Spinal cord (tissue), 10 donors: ENCODE measurements at places on chromosomes 2 and 18.
A peak's percentile ranks its signal among the peaks of the same experiment; 100 is the strongest.

- H3K36me3 ChIP-seq, result peaks cover 3% of the 10 kb centered on the region
- H3K27ac ChIP-seq, result no peak overlapping the region
- no peaks in the 10 kb centered on the region for H3K27me3 ChIP-seq
- DNase-seq, result no peak
Observed at GRCh38 chr18:76412010-76412817, 82.8 kb downstream of the ZNF516 start.

DNA sequence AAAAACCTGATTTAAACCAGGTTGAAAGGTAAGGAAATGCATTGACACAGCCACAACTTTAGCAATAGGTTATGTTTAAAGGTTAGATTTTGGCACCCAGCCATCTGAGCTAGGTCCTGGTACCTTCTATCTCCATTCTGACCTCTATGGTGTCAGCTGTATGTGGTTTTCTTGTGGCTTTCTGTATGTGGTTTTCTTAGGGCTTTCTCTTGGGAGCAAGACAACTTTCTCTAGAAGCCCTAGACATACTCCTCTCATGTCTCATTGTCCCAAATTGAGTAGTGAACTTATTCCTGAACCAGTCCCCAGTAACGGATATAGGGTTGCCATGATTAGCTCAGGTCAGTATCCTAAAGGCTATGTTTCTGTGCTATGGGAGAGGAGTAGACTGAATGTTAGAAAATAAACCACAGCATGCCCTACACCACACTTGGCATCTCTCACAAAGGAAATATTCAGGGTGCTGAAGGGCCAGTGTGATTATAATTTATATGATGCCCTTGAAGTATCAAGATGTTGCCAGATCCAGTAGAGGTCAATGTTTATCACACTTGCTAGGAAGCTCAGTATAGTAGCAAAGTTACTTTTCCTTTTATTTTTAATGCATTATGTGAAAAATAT is 176.1 kb downstream of the CAPN13 start:
- H3K36me3 ChIP-seq, result no peaks in the 10 kb centered on the region
- H3K4me1 ChIP-seq, result no peaks in the 10 kb centered on the region
- no peaks in the 10 kb centered on the region for H3K27me3 ChIP-seq
- no peak overlapping the region for H3K27ac ChIP-seq
- no peak for DNase-seq
- H3K4me3 ChIP-seq, result no peak overlapping the region

DNA sequence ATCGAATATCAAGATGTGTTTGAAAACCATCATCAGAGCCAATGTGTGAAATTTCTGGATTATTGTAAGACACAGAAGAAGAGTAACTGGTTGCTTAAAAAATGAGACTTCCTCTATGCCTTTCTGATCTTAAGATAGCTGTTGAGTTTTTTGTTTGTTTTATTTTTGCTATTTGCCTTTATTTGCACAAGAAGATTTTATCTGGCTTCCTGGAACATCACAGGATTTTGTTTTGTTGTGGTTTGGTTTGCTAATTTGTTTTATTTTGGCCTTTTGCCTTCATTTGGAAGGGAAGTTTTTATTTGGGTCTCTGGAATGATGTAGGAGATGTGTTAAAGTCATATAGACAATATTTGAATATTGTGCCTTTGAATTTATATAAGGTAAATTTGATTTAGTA is 3.9 kb upstream of the CYTIP start:
- no peak overlapping the region for H3K4me3 ChIP-seq
- no peaks in the 10 kb centered on the region for H3K4me1 ChIP-seq
- H3K27me3 ChIP-seq, result no peaks in the 10 kb centered on the region
- H3K27ac ChIP-seq, result no peak overlapping the region
- H3K36me3 ChIP-seq, result no peaks in the 10 kb centered on the region

- no peaks in the 10 kb centered on the region for H3K4me1 ChIP-seq
- H3K36me3 ChIP-seq, result no peaks in the 10 kb centered on the region
- no peak for DNase-seq
- no peak overlapping the region for H3K4me3 ChIP-seq
Observed at GRCh38 chr2:202116691-202117090, 43.6 kb downstream of the KIAA2012 start.

DNA sequence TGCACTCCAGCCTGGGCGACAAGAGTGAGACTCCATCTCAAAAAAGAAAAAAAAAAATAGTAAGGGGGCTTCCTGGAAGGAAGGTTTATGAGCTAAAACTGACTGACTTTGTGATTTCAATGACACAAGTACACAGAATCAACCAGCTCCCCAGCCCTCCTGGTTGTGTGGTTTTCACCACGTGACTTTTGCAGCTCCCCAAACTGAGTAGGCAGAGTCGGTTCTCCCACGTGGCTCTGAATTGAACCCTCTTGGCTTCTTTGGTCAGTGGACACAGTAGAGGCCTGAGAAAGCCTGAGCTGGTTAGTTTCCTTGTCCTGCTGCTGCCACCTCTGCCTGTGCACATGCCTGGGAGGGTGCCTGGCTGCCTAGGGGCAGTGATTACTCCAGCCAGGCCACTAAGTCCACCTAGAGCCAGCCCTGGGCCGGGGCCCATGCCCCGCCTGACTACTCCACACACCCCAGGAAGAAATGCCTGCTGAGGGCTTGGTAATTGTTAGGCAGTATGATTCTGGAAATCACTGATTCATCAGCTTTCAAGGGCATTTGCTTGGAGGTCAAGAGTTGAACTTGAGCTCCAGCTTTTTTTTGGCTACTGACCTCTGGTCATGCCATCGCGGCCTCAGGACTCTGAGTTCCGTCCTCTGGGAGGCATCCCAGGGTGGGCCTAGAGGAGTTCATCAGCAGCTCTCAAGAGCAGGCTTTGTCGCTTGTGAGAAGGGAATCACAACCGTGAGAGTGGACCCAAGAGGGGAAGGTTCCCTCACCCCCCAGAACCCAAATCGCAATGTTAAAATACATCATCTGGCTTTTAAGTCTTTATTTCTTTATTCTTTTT is 431.9 kb upstream of the HS6ST1 start:
- peaks cover 9% of the 10 kb centered on the region for H3K4me1 ChIP-seq
- H3K27me3 ChIP-seq, result no peaks in the 10 kb centered on the region
- H3K27ac ChIP-seq, result no peak overlapping the region
- H3K4me3 ChIP-seq, result no peak overlapping the region

DNA sequence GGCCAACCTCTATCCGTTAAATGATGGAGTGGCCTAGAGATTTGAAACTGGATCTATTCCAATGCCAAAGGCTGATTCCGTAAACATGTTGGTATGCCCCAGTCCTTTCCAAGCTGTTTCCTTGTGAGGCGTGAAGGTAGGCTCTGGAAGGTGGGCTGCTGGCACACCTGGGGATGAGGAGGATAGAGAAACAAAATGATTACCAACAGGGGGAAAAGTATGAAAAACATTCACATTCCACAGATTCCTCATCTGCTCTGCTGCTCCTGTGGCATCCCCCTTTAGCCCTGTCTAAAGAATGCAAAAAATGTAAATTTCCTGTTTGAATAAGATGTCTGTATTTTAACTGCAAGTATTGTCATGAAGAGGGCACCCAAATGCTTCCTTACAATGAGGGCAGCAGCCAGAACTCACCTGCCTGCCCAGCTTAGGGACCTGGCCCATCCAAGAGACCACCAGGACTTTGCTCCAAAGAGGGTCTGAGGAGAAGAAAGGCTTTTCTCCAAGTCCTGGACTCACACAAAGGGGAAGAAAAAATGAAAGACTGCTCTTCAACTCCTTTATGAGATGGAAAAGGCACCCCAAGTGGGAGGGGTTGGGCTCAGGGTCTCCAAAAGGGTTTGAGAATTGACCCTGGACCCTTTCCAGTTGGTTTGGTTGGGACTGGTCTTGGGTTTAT is 132.3 kb upstream of the PELI1 start:
- no peak for DNase-seq
- H3K27ac ChIP-seq, result peak overlapping the region; percentile 74
- no peaks in the 10 kb centered on the region for H3K27me3 ChIP-seq
- H3K4me1 ChIP-seq, result peaks cover 16% of the 10 kb centered on the region

- no peak overlapping the region for H3K4me3 ChIP-seq
- peaks cover 21% of the 10 kb centered on the region for H3K4me1 ChIP-seq
- peaks cover under 1% of the 10 kb centered on the region for H3K36me3 ChIP-seq
- H3K27ac ChIP-seq, result no peak overlapping the region
- no peak for DNase-seq
Observed at GRCh38 chr2:30249354-30249753, 18.0 kb downstream of the LBH start.

GRCh38 chr2:197919487-197919886 is 115.1 kb downstream of the PLCL1 start:
- no peak overlapping the region for H3K27ac ChIP-seq
- H3K27me3 ChIP-seq, result no peaks in the 10 kb centered on the region
- no peaks in the 10 kb centered on the region for H3K36me3 ChIP-seq
- no peak overlapping the region for H3K4me3 ChIP-seq
- no peak for DNase-seq
- H3K4me1 ChIP-seq, result no peaks in the 10 kb centered on the region

DNA sequence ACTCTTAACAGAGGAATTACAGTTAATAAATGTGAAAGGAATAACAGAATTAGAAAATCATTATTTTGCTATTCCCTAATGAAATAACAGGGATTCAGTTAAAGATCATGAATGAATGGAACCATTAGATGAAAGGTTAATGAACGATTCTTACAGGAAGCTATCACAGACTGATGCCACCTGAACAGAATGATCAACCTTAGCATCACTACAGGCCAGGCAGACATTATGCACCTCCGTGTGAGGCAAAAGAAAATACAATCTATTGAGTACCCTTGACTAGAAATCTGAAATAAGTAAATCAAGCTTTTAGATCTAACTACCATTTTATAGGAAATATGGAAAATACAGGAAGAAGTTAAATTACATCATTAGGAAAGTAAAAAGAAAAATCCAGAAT is 10.4 kb downstream of the ROCK1 start:
- H3K4me1 ChIP-seq, result peaks cover 4% of the 10 kb centered on the region
- no peak overlapping the region for H3K4me3 ChIP-seq
- no peaks in the 10 kb centered on the region for H3K27me3 ChIP-seq
- no peak overlapping the region for H3K27ac ChIP-seq

DNA sequence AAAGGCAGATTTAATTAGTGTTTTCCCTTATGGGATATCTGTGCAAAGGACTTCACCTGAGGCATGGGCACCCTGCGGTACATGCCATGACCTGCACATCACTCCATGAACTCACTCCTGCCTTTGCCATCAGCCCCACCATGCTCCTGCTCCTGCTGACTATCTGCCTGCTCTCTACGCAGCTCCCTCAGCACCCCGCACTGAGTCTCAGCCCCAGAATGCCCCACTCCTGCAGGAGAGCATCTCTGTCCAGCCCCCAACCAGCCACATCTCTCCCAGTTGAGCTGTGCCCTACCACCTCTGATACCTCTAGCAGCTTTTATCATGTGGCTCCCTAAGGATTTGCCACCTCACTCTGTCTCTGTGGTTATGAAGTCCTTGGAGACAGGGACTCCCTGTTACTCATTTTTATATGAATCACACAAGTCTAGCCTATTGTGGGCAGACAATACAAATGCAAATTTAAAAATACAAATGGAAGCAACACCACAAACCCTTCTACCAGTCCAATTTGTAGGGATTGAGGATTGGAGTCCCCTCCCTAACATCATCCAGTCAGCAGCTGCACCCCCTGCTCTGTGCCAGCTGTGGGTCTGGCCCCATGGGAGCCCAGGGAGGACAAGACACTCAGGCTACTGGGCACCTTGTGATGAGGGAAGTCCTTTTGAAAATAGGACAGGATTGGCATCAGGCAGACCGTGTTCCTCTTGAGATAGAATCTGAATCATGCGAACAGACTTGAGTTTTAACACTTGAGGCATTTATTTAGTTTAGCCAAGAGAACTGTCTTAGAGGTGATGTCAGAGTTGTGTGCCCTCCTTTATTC is 689.6 kb upstream of the HS6ST1 start:
- no peak overlapping the region for H3K27ac ChIP-seq
- no peaks in the 10 kb centered on the region for H3K27me3 ChIP-seq
- H3K4me3 ChIP-seq, result no peak overlapping the region
- H3K36me3 ChIP-seq, result no peaks in the 10 kb centered on the region

DNA sequence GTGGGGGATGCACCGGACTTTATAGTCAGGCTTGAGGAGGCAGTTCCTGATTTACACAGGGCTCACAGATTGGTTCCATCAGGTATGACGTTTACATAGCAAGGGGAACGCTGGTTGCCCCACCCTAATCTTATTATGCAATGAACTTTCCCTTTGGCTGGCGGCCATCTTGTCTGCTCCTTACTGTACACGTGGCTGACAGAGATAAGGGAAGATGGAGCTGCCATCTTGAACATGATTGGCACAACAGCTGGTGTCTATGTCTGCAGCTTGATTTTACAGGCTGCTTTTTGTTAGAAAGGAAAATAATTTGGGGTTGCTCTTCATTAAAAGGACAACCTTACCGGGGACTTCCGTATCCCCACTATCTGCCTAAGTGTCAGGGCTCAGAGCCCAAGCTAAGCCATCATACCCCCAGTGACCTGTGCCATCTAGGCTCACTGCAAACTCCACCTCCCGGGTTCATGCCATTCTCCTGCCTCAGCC is 33.5 kb upstream of the ATG16L1 start:
- DNase-seq, result no peak
- no peaks in the 10 kb centered on the region for H3K4me1 ChIP-seq
- H3K4me3 ChIP-seq, result no peak overlapping the region
- H3K27me3 ChIP-seq, result no peaks in the 10 kb centered on the region

DNA sequence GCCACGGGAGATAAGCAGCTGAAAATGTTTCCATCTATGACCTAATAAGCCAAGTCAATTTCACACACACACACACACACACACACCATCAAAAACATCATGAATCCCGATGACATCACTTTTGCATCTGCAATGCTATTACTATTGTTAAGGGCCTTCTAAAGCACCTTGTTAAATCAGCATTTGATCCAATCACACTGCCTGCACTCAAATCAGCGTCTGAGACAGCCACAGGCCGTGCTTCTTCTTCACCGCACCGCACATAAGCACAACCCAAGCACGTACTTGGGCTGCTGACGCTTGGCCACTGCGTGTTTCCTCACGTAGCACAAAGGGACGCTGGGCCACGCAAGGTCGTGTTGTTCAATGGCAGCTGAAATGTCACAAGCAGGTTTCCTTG is 15.8 kb upstream of the MTCL1 start:
- H3K36me3 ChIP-seq, result no peaks in the 10 kb centered on the region
- peaks cover 10% of the 10 kb centered on the region for H3K4me1 ChIP-seq
- H3K27ac ChIP-seq, result no peak overlapping the region
- no peak overlapping the region for H3K4me3 ChIP-seq
- no peak for DNase-seq

- H3K4me1 ChIP-seq, result peaks cover 13% of the 10 kb centered on the region
- no peak for DNase-seq
- H3K4me3 ChIP-seq, result no peak overlapping the region
- H3K36me3 ChIP-seq, result no peaks in the 10 kb centered on the region
- H3K27me3 ChIP-seq, result no peaks in the 10 kb centered on the region
Observed at GRCh38 chr18:80244956-80245730, 2.2 kb downstream of the PARD6G start.

- no peak overlapping the region for H3K4me3 ChIP-seq
- H3K27me3 ChIP-seq, result no peaks in the 10 kb centered on the region
- DNase-seq, result peak; percentile 58
- peaks cover 6% of the 10 kb centered on the region for H3K4me1 ChIP-seq
- H3K36me3 ChIP-seq, result no peaks in the 10 kb centered on the region
Observed at GRCh38 chr18:25876330-25876948, 214.0 kb downstream of the SS18 start.
